HepG2 (cell line): ENCODE measurements at places on chromosomes 3 and 15. TPM values are rescaled to one million over a fixed set of nuclear protein-coding genes. Genes with fewer than 3 reads are reported as not detected.

The OXSM gene
- 14.1 and 18.2 TPM in 2 replicates for total RNA-seq

The WNT5A gene
- not detected in 2 replicates for total RNA-seq

- H3K36me3 ChIP-seq, result no peaks in the 10 kb centered on the region
- peaks cover 9% of the 10 kb centered on the region; the same call in 1 of the 2 replicates for H3K4me1 ChIP-seq
- H3K27ac ChIP-seq, result no peak overlapping the region
- DNase-seq, result no peak
- H3K4me3 ChIP-seq, result no peak overlapping the region
Observed at GRCh38 chr15:35768949-35769348, 223.0 kb upstream of the DPH6 start.

GRCh38 chr3:191380001-191380400, 49.7 kb upstream of the UTS2B start:
- no peak overlapping the region for H3K4me3 ChIP-seq
- no peak overlapping the region for H3K27ac ChIP-seq
- H3K27me3 ChIP-seq, result no peaks in the 10 kb centered on the region
- DNase-seq, result no peak
- no peaks in the 10 kb centered on the region for H3K4me1 ChIP-seq

- H3K4me1 ChIP-seq, result no peaks in the 10 kb centered on the region
- H3K27ac ChIP-seq, result no peak overlapping the region
- peak; percentile 6 for DNase-seq
- no peaks in the 10 kb centered on the region for H3K36me3 ChIP-seq
- no peaks in the 10 kb centered on the region for H3K27me3 ChIP-seq
Observed at GRCh38 chr3:151379083-151379734, 5.3 kb downstream of the P2RY12 start.

- no peak for DNase-seq
- no peaks in the 10 kb centered on the region for H3K36me3 ChIP-seq
- no peaks in the 10 kb centered on the region for H3K27me3 ChIP-seq
- H3K4me1 ChIP-seq, result peaks cover 9% of the 10 kb centered on the region
- no peak overlapping the region for H3K27ac ChIP-seq
Observed at GRCh38 chr3:160286231-160286630, 61.0 kb downstream of the C3orf80 start.
